ENCODE measurements at places on chromosomes 7 and 10.

DNA sequence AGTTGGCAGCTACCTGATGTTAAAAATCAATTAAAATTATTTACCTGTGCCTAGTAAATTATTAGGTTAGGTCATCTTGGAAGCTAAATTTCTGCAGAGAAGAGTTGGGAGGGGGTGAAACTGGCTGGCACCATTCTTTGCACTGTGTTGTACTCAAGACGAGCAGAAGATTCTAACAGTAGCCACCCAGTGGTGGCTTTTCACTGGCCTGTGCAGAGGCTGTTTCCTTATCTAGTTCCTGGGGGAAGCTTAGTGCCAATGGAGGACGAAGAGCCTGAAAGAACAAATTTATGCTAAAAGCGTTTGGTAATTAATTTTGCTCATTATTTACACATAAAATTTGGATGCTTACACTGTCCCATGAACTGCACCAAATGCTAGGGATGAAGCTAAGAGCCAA, 595.3 kb downstream of the XPNPEP1 start:
- no peak for DNase-seq

DNA sequence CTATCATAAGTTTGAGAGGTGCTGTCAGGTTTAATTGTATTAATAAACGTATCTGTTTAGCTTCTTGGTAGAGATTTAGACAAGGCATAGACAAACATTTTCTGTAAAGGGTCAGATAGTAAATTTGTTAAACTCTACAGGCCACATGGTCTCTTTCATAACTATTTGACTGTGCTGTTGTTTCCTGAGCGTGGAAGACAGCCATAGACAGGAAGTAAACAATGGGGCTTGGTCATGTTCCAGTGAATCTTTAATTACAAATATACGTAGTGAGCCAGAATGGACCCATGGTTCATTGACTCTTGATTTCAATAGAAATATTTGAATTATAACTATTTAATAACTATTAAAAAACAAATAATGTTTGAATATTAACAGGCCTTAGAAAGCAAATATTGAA, 451.1 kb downstream of the SH2D4B start:
- no peak for DNase-seq

- no peak for DNase-seq
Observed at GRCh38 chr7:88614736-88615135, 144.8 kb upstream of the ZNF804B start.

- no peak for DNase-seq
Observed at GRCh38 chr10:10804998-10805740, 212.5 kb upstream of the CELF2 start.

GRCh38 chr10:87589645-87590051, 70.0 kb upstream of the PAPSS2 start:
- no peak for DNase-seq

DNA sequence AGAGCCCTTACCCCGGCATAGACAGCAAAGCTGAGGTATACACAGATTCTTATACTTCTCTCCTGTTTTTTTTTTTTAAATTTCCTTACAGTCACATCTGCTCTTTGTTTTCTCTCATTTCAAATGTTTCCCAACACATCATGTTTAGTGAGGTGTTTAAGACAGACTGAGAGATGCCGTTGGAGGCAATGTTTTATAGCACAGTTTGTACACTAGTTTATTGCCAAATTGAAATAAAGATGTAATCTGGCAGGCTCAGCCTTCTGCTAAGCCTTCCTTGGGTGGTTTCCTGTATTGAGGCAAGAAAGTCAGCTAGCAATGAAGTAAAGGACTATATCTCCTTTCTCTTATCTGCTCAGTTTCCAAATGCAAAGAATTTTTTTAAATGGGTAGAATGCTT, 393.4 kb downstream of the SORCS1 start:
- no peak for DNase-seq

GRCh38 chr10:50231515-50232260, 19.6 kb downstream of the ASAH2 start:
- no peak for DNase-seq

GRCh38 chr10:106555599-106555998, 608.9 kb downstream of the SORCS1 start:
- no peak for DNase-seq
